ENCODE measurements at places on chromosomes 12 and 14. TPM values are rescaled to one million over a fixed set of nuclear protein-coding genes. Genes with fewer than 3 reads are reported as not detected.

The OR4E2 gene
- total RNA-seq = not detected

The SLC25A21 gene
- 6.4 TPM for total RNA-seq

GRCh38 chr12:105641749-105642148, 311.3 kb downstream of the C12orf75 start:
- no peak for DNase-seq

DNA sequence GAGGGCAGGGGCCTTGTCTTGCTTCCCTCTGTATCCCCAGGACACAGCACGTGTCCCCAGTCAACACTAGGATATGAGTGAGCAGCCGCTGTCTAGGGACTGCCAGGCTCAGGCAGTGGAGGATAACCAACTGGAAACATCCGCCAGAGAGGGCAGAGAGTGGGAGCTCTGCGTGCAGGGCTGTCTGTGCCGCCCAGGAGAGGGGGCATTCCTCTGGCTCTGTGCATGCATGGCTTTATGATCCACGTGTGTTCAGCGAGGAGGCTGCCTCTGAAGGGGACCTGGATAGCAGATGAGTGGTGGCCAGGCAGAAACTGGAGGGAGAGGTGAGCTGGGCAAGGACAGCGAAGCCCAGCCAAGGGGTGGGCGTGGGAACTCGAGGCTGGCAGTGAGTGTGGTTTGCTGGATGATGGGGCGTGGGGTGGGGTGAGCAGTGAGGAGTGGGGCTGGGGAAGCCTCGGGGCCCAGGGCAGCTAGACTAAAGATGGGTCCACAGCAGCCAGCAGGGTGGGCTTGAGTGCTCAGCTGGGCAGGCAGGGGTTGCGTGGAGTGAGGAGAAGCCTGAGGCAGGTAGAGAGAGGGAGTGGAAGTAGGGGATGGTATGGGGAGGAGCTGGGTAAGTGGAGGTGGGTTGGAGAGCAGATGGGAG, 72.9 kb downstream of the PRIMA1 start:
- DNase-seq = no peak

GRCh38 chr14:83473416-83474235, 1940.0 kb upstream of the SEL1L start:
- DNase-seq = no peak

- no peak for DNase-seq
Observed at GRCh38 chr14:55051165-55051422, 353 bp upstream of the MAPK1IP1L start.

All from neural progenitor cell (in vitro differentiated cells).